ENCODE measurements at places on chromosomes 16 and 17.

- DNase-seq, result no peak
These were observed 3.3 kb downstream of the ZNF652 start for GRCh38 chr17:49358641-49359247.

GRCh38 chr17:2363851-2364762 lies 26.8 kb downstream of the SGSM2 start:
- no peak for DNase-seq

DNA sequence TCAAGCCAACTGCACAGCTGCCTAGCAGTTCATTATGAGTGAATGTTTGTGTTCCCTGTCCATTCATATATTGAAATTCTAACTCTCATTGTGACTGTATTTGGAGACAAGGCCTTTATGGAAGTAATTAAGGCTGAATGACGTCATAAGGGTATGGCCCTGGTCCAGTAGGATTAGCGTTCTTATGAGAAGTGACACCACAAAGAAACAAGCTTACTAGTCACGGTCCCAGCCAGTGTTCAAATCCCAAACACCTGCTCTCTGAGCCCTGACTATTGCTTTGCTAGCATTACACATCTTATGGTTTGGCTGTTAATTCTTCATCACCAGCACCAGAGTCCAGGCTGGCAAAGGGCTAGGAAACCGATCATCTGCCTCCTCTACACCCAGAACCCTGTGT lies 2.2 kb downstream of the ZNF668 start:
- no peak for DNase-seq

DNA sequence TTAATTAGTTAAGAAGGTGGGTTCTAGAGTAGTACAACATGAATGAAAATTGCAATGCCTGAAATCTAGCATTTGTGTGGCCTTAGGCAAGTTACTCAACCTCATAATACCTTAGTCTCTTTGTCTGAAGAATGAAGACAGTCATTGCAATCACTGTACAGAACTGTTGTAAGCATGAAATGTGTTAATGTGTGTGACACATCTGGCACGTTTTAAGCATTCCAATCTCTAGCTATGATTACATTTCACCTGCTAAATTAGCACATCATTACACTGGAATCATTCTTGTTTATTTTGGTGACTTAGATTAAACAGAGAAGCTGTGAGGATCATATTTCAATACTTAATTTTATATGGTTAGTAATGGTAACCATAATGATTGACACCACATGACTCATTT lies 629.7 kb upstream of the KIF2B start:
- DNase-seq, result no peak

- DNase-seq, result no peak
These were observed 5.0 kb downstream of the TSR1 start for GRCh38 chr17:2331303-2331702.

DNA sequence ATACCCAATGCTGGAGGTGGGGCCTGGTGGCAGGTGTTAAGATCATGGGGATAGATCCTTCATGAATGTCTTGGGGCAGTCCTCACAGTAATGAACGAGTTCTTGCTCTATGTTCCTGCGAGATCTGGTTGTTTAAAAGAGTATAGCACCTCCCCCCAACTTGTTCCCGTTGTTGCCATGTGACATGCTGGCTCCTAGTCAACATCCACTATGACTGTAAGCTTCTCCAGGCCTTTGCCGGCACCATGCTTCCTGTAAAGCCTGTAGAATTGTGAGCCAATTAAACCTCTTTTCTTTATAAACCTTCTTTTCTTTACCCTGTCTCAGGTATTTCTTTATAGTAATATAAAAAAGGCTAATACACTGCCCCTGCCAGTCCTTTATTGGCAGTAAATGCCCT lies 33.3 kb downstream of the RANBP10 start:
- DNase-seq, result peak; percentile 63

DNA sequence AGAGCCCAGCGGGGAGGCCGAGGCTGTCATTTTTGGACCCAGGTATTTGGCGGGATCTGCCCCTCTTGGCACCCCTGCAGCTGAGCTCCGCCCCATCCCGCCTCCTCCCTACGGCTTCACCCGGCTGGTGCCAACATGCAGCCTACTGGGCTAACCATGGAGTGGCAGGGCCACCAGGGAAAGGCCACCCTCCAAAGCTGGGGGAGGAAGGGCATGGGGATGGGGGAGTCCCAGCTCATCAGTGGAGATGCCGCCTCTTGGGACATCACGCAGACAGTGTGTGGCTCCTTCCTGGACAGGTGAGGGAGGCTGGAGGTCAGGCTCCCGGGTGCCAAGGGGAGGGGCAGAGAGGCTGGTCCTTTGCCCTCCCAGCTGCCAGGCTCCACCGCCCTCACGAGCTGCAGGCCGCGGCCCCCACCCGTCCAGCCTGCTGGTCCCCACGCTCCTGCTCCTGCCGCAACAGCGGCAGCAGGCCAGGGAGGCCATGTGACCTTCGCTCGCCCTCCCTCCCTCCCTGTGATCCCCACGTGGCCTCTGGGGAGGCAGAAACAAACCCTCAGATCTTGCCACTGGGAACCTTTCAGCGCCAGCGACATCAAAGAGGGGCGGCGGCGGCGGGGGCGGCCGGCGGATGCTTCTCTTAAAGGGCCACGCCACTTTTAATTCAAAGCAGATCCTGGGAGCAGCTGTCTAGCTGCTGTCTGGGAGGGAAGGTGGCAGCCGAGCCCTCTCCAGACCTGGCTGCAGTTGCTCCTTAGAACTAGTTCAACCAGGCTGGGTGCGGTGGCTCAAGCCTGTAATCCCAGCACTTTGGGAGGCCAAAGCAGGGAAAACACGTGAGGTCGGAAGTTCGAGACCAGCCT lies 6.8 kb upstream of the NOTUM start:
- peak; percentile 76 for DNase-seq

- DNase-seq, result no peak
These were observed 643.2 kb downstream of the WWOX start for GRCh38 chr16:78742501-78743283.

- no peak for DNase-seq
These were observed 9.7 kb downstream of the PRR29 start for GRCh38 chr17:64007838-64008282.

GRCh38 chr17:32575852-32576251 lies 89.1 kb downstream of the CDK5R1 start:
- DNase-seq, result no peak

GRCh38 chr16:84732674-84733352 lies 33.0 kb downstream of the USP10 start:
- DNase-seq, result no peak

DNA sequence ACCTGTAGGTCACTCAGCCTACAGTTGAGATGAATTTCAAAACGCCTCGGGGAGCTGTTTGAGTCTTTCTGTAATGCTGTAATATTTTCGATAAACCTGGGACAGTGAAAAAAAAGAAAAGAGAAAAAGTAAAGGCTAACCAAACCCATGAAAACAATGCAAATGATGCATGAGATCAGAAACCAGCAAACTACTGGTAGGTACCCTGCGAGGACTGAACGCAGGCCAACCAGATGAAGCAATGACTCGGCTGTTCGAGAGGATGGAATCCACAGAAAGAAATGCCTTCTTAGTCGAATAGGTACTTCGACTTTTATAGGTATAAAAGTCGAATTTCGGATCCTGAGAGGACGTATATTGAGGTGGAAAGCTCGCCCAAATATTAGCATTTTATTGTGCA lies 509 bp upstream of the ATAD5 start:
- no peak for DNase-seq
